ENCODE measurements at places on chromosomes 2 and 18.
A peak's percentile ranks its signal among the peaks of the same experiment; 100 is the strongest.

DNA sequence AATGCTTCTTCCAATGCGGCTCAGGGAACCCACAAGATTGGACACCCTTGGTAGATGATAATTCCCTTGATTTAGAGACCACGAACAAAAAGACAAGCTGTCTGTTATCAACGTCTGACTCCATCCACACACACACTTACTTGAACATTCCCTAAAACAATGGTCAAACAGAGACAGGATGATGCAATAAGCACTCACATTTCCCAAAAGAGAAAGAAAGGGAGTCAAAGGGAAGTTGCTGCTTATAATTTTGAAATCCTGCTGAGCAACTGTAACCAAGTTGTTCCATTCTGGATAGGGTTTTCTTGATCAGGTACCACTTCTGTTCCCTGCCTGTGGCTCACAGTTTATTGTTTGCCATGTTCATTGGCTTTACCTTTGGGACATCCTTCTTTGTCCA lies 571.3 kb upstream of the CNTNAP5 start:
- H3K27me3 ChIP-seq = no peaks in the 10 kb centered on the region
- H3K4me1 ChIP-seq = peaks cover 25% of the 10 kb centered on the region
- DNase-seq = peak; percentile 44

DNA sequence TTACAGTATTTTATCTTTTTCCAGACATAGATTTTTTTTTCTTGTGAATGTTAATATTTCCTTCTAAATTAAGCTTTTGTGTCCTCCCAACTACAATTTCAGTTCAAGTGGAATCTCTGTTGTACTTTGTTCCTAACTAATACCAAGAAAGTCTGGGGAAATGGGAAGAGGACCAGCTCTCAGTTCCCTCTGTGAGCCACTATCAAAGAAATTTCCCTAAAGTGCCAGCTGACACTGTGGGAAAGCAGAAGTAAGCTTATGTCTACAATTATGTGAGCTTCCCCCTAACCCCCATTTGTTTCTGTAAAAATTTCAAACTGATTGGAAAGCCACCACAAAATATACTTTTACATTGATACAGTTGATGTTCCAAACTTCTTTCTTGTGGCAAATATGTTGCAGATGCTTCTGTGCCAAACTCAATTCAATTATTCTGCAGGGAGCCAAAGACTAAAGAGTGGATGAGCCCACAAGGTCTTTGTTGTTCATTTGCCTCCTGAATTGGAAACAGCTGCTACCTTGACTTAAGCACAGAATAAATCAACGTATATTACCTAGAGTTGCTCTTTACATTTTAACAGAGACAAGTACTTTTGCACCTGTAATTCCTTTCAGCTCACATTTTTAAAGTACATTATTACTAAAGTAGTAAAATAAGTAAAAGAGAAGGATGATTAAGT lies 306.6 kb downstream of the PTH2R start:
- no peak for DNase-seq
- H3K36me3 ChIP-seq = no peaks in the 10 kb centered on the region
- no peak overlapping the region for H3K27ac ChIP-seq
- H3K4me3 ChIP-seq = no peak overlapping the region

DNA sequence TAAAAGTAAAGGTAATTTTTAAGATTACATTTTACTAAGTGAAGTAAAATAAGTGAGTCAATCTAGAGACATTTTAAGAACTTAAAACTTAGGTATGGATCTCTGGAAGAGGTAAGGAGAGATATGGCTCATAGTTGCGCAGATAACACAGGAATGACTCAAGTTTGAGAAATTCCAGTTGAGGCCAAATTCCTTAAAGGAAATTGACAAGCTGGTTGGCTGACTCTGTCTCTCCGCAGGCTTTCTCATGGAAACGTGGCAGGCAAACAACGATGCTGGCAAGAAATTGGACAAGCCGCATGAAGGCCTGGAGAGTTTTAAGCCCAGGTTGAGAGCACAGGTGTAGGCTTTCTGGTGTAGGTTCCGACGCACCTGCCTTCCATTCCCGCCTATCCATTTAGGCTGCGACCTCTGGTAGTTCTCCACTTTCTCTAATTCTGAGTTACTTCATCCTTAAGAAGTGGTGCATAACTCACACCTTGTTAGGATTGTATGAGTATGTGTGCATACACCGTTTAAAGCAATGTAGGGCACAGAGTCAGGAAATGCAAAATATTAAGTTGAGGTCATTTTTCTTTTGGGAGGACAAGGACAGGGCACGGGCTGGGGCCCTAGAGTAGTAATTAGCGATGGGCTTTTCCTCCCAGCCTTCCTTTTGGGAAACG lies 589 bp upstream of the DAW1 start:
- no peaks in the 10 kb centered on the region for H3K27me3 ChIP-seq
- peak; percentile 70 for DNase-seq
- H3K4me1 ChIP-seq = peaks cover 8% of the 10 kb centered on the region
- no peak overlapping the region for H3K4me3 ChIP-seq
- no peaks in the 10 kb centered on the region for H3K36me3 ChIP-seq

GRCh38 chr2:22800412-22800811 lies 584.6 kb upstream of the KLHL29 start:
- H3K4me1 ChIP-seq = no peaks in the 10 kb centered on the region
- H3K27ac ChIP-seq = no peak overlapping the region
- no peak for DNase-seq
- no peak overlapping the region for H3K4me3 ChIP-seq
- no peaks in the 10 kb centered on the region for H3K27me3 ChIP-seq

GRCh38 chr2:119112770-119113488 lies 45.6 kb downstream of the C1QL2 start:
- no peak overlapping the region for H3K27ac ChIP-seq
- no peaks in the 10 kb centered on the region for H3K4me1 ChIP-seq
- H3K36me3 ChIP-seq = no peaks in the 10 kb centered on the region

DNA sequence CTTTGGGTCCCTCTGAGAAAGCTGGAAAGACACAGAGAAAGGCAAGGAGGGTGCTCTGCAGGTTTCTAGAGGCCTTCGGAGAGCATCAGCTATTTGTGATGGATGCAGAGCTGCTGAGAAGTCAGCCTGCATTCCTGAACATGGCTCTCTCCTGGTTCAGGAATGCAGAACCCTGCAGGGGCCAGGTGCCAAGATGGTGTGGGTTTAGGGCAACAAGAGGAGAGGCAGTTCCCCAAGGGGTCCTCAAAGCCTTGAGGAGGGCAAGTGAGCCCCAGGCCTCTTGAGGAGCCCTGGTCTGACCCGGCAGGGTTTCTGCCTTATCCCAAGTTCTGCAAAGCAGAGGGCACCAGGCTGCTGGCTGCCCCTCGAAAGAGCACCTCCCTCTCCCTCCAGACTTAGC lies 93.3 kb downstream of the HS1BP3 start:
- H3K27me3 ChIP-seq = no peaks in the 10 kb centered on the region
- DNase-seq = no peak
- no peak overlapping the region for H3K4me3 ChIP-seq
- H3K4me1 ChIP-seq = peaks cover 17% of the 10 kb centered on the region
- H3K36me3 ChIP-seq = no peaks in the 10 kb centered on the region

DNA sequence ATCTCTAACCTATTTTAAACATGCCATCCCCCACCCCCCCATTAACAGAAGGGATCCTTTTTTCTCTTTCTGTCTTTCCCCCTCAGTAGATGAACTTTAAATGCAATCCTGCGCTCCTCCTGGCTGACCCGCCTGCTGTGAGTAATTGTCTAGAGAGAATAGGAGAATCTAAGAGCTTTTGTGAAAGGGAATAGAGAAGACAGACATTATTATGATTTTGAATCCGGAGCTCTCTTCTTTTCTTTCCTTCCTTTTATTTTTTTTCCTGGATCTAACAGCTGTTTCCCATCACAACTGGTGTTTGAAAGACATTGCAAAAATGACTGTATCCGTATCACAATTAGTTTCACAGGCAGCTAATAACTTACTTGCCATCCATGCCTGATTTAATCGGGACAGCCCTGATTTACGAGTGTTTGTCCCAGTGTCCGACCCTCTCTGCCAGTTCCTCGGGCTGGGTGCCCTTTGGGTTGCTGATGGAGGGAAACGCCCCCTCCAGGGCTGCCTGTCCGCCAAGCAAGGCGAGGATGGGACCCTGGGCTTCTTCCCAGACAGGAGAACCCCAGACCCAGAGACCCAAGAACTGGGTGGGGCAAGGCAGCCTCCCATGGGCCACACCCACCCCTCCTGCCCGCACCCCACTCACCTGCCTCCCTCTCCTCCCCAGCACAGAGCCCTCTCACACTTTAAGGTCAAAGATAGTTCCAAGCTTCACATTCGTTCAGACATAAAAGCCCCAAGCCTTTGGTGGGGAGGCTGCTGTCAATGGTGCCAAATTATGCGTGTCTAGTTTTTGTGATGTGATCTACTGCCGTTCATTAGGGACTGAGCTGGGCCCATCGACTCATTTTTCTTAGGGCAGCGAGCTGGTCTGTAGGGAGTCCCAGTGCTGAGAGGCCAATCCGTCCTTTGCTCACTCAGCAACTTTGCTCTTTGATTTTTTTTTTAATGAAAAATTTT lies 231.7 kb downstream of the ZNF516 start:
- DNase-seq = no peak
- H3K4me1 ChIP-seq = no peaks in the 10 kb centered on the region
- no peak overlapping the region for H3K4me3 ChIP-seq
- no peaks in the 10 kb centered on the region for H3K27me3 ChIP-seq
- H3K27ac ChIP-seq = no peak overlapping the region
- H3K36me3 ChIP-seq = no peaks in the 10 kb centered on the region

DNA sequence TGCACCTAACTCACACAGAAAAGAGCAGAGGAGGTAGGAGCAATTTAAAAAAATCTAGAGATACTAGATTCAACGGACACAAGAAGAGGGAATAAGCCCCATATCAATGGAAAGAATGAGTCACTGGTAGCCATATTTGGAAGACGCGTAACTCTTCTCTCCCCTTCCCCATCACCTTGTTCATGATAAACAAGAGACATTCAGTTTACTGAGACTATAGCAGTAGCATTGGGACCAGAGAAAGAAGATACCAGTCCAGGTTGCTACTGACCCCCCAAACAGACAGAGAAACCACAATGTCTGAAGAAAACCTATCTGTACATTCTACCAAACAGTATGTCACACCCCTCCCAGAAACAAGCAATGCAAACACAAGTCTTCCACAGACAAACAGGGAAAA lies 81.1 kb downstream of the SLC66A3 start:
- no peak for DNase-seq
- no peaks in the 10 kb centered on the region for H3K27me3 ChIP-seq
- no peak overlapping the region for H3K4me3 ChIP-seq
- H3K4me1 ChIP-seq = peaks cover 5% of the 10 kb centered on the region
- H3K27ac ChIP-seq = no peak overlapping the region

DNA sequence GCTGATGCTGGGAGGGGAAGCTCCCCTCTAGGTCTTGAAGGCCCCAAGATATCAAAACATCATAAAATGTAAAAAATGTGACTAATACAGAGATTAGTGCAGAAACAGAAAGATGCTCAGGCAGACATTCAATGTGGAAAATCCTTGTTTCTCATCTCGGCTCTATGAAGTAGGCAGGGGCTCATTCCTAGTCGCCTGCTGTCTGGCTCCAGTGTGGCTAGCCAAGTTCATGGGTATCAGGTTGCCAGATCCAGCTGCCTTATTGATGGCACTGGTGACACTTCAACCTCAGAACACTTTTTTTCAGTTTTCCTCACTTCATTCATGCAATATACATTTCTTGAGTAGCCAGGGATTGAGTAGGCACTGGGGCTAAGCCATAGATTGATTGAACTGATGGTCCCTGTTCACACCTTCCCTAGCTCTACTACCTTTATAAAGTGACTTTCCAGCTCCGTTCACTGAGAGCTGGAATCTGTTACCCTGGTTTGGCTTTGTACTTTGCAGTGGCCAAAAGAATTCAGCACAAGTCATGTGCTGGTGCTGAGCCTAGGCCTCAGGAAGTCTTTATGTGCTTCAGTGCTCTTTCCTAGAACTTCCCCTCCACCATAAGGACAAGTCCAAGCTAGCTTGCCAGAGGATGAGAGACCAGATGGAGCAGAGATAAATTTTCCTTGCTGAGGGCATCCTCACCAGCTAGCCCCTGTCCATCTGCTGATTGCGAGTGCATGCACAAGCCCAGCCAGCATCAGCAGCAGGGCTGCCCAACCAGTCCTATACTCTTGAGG lies 373.6 kb upstream of the ST6GAL2 start:
- H3K27me3 ChIP-seq = peaks cover 6% of the 10 kb centered on the region
- H3K36me3 ChIP-seq = no peaks in the 10 kb centered on the region
- H3K4me1 ChIP-seq = no peaks in the 10 kb centered on the region
- no peak overlapping the region for H3K4me3 ChIP-seq
- no peak overlapping the region for H3K27ac ChIP-seq
- no peak for DNase-seq

GRCh38 chr18:52200406-52200805 lies 139.6 kb upstream of the DCC start:
- H3K27ac ChIP-seq = no peak overlapping the region
- no peaks in the 10 kb centered on the region for H3K27me3 ChIP-seq
- H3K4me1 ChIP-seq = peaks cover 6% of the 10 kb centered on the region
- no peak for DNase-seq
- H3K36me3 ChIP-seq = no peaks in the 10 kb centered on the region
- H3K4me3 ChIP-seq = no peak overlapping the region

- H3K27me3 ChIP-seq = no peaks in the 10 kb centered on the region
- no peak overlapping the region for H3K4me3 ChIP-seq
- H3K4me1 ChIP-seq = no peaks in the 10 kb centered on the region
- H3K27ac ChIP-seq = no peak overlapping the region
- peak; percentile 62 for DNase-seq
These were observed 97.9 kb upstream of the NOL4 start for GRCh38 chr18:34322365-34323289.

GRCh38 chr2:128276878-128277675 lies 41.6 kb downstream of the HS6ST1 start:
- no peak for DNase-seq
- H3K4me1 ChIP-seq = no peaks in the 10 kb centered on the region
- H3K4me3 ChIP-seq = no peak overlapping the region
- no peak overlapping the region for H3K27ac ChIP-seq
- H3K27me3 ChIP-seq = no peaks in the 10 kb centered on the region

- H3K36me3 ChIP-seq = no peaks in the 10 kb centered on the region
- no peak for DNase-seq
- H3K27ac ChIP-seq = no peak overlapping the region
- no peaks in the 10 kb centered on the region for H3K27me3 ChIP-seq
These were observed 667.2 kb downstream of the ZEB2 start for GRCh38 chr2:143852759-143853158.

DNA sequence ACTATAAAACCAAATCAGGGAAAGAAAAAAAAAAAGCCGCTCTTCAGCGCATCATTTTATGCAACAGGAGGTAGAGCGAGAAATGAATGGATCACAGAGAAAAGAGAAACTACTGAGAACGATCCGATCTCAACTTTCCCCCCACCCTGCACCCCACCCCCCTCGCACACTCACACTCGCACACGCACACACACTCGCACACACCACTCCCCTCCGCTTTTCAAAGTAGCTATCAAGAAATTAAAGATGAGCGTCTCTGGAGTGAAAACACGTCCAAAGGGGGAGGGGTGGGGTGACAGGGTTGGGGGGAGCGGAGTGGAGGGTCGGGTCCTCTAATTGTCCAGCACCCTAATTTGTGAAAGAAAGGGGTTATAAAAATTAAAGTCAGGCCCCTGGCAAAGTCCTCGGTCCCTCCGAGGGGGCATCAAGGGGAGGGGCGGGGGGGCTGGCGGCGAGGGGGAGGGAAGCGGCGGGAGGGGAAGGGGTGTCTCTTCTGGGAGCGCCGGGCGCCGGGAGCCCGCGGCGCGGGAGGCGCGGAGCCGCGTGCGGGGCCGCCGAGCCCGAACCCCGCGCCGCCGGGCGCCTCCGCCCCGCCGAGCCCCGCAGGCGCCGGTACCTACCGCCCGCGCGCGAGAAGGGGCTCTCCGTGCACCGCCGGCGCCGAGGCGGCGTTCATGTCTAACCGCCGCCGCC lies 428 bp downstream of the TCF4 start:
- DNase-seq = peak; percentile 12
- H3K27ac ChIP-seq = peak overlapping the region; percentile 59
- H3K4me3 ChIP-seq = peak overlapping the region; percentile 88
